Amniotic epithelial cell (primary cell): ENCODE measurements at places on chromosomes 11 and 22.

GRCh38 chr22:24504956-24505736 lies 10.0 kb downstream of the UPB1 start:
- DNase-seq: no peak

DNA sequence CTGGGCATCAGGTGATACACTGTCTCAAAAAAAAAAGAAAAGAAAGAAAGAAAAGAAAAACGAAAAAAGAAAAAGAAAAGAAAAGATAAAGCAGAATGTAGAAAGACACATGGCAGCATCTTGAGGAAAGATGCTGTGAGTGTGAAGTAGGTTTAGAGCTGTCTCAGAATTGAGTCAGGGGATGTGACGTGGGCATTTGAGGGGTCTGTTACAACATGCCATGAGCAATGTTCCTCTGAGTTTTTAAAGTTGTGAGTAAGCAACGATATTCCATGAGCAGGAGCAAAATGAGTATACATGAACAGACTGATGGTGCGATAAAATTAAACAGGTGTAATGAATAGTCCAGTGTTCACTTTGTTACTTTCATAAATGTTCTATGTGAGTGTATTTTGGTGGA lies 11.3 kb upstream of the QSER1 start:
- DNase-seq: peak; percentile 25

- DNase-seq: no peak
Observed at GRCh38 chr11:60345489-60345888, 18.4 kb downstream of the MS4A6E start.

DNA sequence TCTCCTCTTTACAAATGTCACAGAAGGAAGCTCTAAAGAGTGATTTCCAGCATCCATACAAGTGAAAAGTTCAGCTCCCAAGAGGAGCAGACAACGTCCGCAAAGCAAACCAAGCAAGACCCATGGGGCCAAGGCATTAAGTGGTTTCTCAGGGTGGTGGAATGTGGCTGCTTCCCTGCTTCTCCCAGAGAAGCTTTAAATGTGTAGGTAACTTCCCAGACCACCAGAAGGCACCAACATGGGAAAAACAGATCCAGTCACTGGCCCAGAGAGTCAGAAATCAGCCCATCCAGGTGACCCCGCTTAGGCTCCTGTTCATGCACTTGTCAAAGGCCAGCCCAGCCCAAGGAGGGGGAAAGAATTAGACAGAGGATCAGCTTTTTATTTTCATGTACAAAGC lies 13.3 kb upstream of the PHF21A start:
- no peak for DNase-seq

DNA sequence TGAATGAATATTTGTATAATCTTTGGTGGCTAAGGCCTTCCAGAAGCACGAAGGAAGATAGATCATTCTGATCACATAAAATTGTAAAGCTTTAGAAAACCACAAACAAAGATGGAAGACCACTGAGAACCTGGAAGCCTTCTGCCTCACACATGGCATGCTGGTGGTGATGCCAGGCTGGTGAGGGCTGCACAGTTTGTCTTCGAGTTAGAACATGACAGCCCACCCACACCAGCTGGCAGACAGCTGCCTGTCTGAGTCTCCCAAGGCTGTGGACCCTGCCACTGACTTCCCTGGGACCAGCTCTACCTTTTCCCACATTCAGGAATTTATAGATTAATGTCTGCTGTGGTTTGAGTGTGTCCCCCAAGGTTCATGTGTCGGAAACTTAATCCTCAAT lies 48.8 kb upstream of the B3GAT1 start:
- no peak for DNase-seq

GRCh38 chr11:116702772-116703385 lies 69.9 kb downstream of the BUD13 start:
- no peak for DNase-seq

DNA sequence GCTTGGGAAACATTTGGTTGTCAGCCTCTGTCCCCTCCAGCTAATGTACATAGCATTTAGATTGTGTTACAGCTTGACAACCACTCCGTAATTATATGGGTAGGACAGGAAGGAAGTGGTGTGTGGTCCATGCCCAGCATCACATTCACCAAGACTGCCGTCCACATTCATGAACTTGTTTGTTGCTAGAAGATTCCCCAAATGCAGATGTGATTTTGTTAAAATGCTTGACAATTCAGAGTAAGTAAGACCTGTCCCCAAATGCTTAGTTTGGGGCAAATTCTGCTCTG lies 1482.7 kb downstream of the TBC1D22A start:
- no peak for DNase-seq

GRCh38 chr11:47414685-47415070 lies 6.3 kb downstream of the SLC39A13 start:
- no peak for DNase-seq
